ENCODE measurements at places on chromosomes 16 and 17. TPM values are rescaled to one million over a fixed set of nuclear protein-coding genes. Genes with fewer than 3 reads are reported as not detected.

ZFHX3 gene
- 18.0 TPM for total RNA-seq

MSLN gene
- total RNA-seq = not detected

HOXB3 gene
- not detected for total RNA-seq

- peaks cover 7% of the 10 kb centered on the region for H3K4me1 ChIP-seq
- no peaks in the 10 kb centered on the region for H3K36me3 ChIP-seq
- H3K4me3 ChIP-seq = no peak overlapping the region
- no peaks in the 10 kb centered on the region for H3K27me3 ChIP-seq
Observed at GRCh38 chr16:79805621-79806020, 205.1 kb upstream of the MAF start.

DNA sequence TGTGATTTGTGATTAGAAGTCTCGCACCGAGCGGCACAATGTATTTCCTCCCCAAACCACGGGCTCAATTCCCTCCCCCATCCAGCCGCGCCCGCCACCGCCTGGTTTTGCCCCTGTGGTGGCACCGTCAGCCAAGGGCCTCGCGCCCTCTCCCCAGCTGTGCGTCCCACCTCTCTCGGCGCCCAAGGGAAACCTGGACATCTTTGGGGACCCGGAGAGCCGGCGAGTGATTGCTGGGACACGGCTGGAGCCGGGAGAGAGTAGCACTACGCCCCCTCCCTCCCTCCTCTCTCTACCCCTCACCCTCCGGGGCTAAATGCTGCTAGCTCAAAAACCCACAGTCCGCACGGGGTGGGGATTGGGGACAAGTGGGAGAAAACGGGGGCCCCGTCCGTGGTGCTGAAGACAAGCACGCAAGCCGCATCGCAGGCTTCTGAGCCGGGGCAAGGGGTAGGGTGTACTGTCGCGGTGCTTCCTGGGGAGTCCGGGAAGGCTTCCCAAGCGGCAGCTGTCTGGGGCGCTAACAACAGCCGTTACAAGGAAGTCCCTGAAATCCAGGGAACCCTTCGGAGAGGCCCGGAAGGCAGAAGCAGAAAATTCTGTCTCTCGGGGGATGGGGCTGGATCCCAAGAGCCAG lies 1.4 kb downstream of the CBLN1 start:
- H3K27ac ChIP-seq = no peak overlapping the region
- no peak for DNase-seq
- no peaks in the 10 kb centered on the region for H3K36me3 ChIP-seq
- no peak overlapping the region for H3K4me3 ChIP-seq
- peaks cover 3% of the 10 kb centered on the region for H3K4me1 ChIP-seq
- H3K27me3 ChIP-seq = peaks cover 71% of the 10 kb centered on the region

GRCh38 chr17:16189791-16190348 lies 25.5 kb downstream of the NCOR1 start:
- no peak overlapping the region for H3K27ac ChIP-seq
- DNase-seq = no peak
- H3K27me3 ChIP-seq = no peaks in the 10 kb centered on the region
- no peaks in the 10 kb centered on the region for H3K4me1 ChIP-seq
- peaks cover 18% of the 10 kb centered on the region for H3K36me3 ChIP-seq
